ENCODE measurements at places on chromosomes 1 and 21.

DNA sequence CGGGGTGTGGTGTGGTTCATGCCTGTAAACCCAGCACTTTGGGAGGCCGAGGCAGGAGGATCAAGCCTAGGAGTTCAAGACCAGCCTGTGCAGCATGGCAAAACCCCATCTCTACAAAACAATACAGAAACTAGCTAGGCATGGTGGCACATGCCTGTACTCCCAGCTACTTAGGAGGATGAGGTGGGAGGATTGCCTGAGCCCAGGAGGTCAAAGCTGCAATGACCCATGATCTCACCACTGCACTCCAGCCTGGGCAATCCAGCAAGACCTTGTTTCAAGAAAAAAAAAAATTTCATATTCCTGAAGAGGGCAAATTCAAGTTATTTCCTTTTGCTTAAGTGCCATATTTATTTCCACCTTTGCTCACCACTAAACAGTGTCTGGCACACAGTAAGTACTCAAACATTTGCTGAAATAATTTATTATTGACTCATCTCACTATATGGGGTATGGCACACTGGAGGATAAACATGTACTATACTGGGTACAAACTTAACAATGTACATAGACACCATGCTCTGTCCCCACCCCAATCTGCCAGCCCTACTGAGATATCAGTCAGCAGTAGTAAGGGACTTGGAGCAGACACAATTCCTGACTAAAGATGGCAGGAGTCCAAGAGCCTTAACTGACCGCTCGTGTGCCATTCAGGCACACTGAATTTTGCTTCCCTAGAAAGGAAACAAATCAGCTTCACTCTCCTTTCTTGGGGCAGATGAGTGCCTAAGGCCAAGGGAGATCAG lies 15.5 kb downstream of the MEAF6 start:
- no peak for DNase-seq

DNA sequence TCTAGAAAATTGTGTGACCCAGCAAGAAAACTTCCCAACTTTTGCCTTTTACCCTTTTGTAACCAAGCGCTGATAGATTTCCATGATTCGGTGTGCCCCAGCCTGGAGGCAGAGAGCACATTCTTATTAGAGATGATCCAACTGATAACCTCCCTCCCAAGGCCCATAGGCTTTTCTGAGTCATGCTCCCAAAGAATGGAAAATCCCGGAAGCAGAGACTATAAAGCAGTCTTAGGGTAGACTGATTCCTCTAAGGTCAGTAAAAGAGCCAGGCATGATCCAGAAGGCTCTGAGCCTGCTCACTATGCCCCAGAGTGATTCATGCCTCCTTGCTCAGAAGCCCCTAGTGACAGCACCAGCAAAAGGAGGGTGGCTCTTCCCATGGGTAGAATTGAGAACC lies 4.3 kb downstream of the CAMK1G start:
- no peak for DNase-seq

DNA sequence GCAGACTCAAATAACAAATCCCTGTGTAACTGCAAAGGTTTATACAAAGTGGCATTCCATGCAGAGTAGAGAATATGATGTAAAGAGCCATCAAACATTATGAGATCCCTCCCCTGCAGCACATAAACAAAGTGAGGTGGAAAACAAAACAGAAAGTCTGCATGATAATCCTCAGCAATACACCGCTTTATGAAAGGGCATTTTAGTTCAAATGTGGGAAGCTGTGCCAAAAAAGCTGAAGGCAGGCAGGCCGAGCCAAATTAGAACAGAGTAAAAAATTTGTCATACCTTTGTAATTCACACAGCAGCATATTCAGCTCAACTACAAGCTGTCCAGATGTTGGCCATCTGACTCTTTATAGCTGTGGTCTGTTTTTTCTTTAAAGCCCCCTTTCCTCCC lies 113.5 kb downstream of the LHX9 start:
- DNase-seq = no peak

- no peak for DNase-seq
Measured at GRCh38 chr1:40096646-40096976, 441 bp downstream of the PPT1 start.

- no peak for DNase-seq
Measured at GRCh38 chr21:30437010-30437565, 3.0 kb upstream of the KRTAP15-1 start.

DNA sequence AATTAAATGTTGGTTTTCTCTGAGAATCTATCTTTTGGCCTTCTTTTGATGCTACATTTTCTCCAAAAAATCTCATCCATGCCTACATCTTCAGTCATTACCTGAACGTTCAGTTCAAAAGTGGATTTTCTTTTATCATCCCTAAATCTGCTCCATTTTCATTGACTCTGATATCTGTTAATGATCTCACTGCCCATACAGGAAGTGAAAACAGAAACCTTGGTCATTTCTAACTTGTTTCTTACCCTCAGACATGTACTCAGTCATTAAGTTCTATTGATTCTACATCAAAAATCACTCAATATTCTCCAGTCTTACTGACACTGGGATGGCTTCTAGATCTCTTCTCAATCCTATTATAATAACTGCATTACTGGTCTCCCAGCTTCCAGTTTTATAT lies 22.7 kb downstream of the PRKACB start:
- DNase-seq = no peak

- no peak for DNase-seq
Measured at GRCh38 chr21:14572204-14572780, 26.2 kb upstream of the SAMSN1 start.

DNA sequence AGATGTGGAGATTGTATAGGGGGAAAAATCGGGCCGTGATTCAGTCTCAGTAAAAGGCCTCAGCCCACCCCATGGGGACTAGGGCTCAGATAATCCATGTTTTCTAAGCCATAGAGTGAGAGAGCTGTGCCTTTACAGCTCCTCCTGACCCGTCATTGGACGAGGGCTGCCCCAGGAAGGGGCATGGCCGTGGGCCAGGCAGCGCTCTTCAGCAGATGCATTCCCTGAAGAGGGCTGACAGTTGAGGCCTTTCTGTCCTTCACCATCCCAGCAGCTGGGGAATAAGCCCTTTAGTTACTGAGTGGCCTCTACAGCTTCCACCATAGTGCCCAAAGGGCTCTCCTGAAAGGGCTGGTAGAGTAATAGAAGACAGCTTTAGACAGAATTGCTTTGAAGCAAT lies 57.2 kb downstream of the ST3GAL3 start:
- DNase-seq = no peak

DNA sequence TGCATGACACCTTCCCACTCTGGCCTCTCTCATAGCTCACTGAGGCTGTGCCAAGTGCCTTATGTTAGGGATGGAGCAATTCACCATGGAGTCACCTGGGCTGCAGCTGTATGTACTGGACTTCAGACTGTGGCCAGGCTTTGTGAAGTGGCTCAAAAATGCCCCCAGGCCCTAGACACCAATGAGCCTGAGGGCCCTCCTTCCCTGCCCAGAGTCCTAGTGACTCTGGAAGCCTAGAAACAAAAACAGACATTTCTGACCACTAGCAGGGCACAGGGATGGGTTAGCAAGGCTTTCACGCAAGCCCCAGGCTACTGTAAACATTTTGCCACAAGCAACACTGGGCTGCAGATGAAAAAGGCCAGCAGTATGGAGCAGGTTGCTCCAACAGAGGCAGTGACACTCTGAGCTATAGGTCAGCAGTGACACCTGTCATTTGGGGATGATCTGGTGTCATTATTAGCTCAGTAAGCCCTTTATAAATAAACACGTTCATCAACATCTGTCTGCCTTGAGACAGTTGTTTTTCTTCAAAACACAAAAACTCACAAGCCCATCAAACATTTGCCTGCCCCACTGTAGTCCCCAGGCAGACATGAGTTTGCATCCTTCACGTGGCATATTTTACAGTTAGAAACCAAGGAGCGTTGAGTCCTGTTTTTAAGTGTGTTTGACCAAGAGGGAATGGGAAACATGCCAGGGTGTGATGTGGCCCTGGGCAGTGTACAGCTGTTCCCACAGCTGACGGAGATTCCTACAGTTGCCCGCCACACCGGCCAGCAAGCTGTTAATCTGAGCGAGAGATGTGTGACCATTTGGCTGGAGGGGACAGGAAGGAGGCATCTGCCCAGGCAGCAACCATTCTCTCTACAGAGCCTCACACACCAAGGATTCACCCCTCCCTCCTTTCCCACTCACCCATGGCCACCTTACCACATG lies 66.8 kb downstream of the KCNN3 start:
- DNase-seq = no peak

DNA sequence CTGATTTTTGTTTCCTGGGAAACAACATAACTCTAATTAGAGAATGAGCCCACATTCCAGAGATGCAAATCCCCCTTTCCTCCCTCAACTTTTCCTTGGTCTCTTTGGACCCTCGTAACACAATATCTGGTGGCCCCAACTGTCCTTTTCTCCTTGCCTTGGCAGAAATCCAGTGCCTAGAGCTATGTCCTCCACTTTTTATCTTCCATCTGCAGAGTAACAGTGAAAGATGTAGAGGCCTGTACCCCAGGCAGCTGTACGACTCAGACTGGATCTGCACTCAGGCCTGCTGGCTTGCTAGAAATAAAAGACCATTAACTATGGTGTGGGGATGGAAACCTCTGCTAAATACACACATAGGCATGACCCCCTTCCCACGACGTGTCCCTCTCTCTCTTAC lies 72.0 kb downstream of the WARS2 start:
- DNase-seq = no peak

GRCh38 chr1:209059376-209059775 lies 524.1 kb upstream of the CAMK1G start:
- DNase-seq = no peak

GRCh38 chr1:31310198-31310597 lies 13.4 kb downstream of the ZCCHC17 start:
- DNase-seq = no peak

DNA sequence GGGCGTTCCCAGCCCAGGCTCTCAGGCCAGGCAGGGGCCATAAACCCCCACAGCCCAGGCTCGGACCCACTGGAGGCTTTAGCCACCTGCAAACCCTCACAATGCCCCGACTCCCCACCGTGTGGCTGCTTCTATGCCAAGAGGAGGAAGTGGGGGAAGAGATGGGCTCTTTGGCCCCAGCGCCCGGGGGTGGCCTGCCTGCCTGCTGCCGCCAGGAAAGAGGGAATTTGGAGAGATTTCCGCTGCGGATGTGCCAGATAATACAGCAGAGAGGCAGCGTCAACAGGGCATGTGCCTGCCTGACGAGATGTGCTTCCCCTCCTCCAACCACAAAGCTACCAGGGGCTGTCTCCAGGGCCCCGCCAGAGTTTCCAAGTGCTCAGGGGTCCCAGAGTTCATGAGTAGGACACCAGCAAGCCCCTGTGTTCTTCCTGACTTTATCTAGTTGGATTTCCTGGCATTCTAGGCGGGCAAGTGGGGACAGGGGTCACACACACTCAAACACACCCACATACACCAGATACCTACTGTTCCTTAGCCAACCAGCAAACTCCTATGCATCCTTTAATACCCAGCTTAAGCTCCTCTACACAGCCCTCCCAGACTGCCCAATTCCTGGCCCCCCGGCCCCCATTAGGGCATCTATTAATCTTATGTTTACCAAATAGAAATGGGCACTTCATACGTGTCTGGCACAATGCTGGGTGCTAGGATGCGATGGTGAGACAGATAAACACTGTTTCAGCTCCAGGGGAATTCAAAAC lies 14.1 kb downstream of the EPHA2 start:
- no peak for DNase-seq

- DNase-seq = no peak
Measured at GRCh38 chr1:27539901-27540861, 50.2 kb upstream of the WASF2 start.

Measured in T-cell (primary cell).